Stimulated activated CD4-positive, alpha-beta T cell treated with anti-CD3 and anti-CD28 coated beads, Interleukin-12 subunit alpha, Interleukin-12 subunit beta, amount 100 ng/mL, for 24 hours (primary cell): ENCODE measurements at places on chromosomes 4 and X.

GRCh38 chr4:3612934-3613333 is 80.7 kb upstream of the LRPAP1 start:
- no peak for DNase-seq

GRCh38 chr4:84413480-84413879 is 85.6 kb downstream of the NKX6-1 start:
- no peak for DNase-seq

GRCh38 chr4:77859256-77859655 is 3.4 kb upstream of the MRPL1 start:
- DNase-seq: no peak

DNA sequence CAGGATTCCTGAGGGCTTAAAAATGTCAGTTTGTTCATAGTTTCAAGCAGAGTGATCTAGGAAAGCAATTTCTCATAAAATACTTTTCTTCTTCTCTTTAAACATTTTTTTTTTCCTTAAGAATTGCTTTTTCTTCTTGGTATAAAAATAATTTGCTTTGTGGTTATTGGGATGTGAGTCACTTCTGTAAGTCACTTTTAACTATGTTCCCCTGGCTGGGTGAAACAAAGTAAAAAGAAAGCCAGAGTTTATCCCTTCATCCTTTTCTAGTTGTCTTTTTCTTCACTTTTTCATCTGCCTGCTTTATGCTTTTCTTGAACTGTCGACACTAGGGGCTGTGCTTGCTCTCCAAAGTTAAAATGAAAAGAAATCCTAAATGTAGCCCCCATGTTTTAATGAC is 33.5 kb downstream of the ARSJ start:
- DNase-seq: no peak

- no peak for DNase-seq
These were observed 3.2 kb downstream of the GBA3 start for GRCh38 chr4:22695917-22696316.

DNA sequence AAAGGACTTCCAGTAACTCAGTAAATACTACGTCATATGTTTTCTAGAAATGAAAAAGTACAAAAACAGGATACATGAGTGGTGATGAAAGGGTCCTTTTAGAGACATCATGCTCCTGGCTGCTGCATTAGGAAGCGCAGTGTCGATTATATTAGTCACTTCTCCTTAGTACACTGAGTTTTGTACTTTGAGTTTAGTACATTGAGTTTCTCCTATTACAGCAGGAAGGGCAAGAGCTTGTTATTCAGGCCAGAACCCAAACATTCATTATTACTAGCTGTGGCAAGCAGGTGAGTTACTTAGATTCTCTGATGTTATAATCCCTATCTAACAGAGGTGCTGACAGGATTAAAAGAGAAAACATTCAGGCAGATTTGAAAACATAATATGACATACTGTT is 21.3 kb downstream of the RPGR start:
- DNase-seq: no peak

DNA sequence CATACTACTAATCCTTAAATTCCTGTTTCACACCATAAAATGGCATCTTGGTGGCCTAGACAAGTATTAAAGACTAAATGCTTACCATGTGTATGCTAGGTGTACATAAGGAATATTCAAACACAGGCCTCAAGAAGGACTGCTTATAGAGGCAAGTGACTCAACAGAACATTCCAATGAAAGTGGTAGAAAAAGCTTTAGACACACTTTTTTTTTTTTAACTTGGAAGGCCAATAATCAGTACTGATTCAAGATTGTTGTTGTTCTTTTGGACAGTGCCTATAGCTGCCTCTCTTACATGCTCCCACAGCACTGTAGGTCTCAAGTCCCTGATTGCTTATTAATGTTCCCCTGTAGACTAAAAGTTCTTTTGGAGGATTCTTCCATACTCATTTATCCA is 77.6 kb downstream of the FBXL5 start:
- no peak for DNase-seq

GRCh38 chr4:170399581-170400293 is 310.0 kb upstream of the AADAT start:
- DNase-seq: no peak

DNA sequence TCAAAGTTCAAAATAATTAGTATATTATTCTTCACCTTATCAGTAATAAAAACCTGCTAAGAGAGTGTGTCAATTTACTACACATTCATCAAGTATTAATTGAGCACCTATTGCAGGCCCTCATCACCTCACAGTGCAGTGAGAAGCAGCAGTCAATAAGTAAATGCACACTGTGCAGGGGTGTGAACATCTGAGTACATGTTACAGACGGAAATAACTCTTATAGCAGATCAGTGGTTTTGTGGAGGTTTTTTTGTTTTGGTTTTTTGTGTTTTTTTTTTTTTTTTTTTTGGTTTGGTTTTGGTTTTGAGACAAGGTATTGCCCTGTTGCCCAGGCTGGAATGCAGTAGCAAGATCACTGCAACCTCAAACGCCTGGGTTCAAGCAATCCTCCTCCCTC is 20.3 kb downstream of the KLF3 start:
- no peak for DNase-seq

- DNase-seq: no peak
These were observed 34.9 kb downstream of the ELOVL6 start for GRCh38 chr4:110163327-110164069.

DNA sequence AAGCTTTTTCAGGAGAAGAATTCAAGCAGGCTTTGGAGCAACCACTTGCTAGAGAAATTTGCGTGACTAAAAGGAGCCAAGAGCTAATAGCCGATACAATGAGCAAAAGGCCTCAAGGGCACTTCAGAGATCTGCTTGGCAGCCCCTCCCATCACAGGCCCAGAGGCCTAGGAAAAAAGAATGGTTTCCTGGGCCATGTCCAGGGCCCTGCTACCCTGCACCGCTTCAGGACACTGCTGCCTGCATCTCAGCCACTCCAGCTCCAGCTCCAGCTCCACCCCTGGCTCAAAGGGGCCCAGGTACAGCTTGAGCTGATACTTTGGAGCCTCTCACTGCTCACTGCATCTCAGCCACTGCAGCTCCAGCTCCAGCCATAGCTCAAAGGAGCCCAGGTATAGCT is 98.9 kb downstream of the FAM13A start:
- DNase-seq: no peak

- DNase-seq: no peak
These were observed 376.1 kb upstream of the CTSO start for GRCh38 chr4:156329779-156330178.

- DNase-seq: no peak
These were observed 44.1 kb upstream of the UPRT start for GRCh38 chrX:75229774-75230173.

DNA sequence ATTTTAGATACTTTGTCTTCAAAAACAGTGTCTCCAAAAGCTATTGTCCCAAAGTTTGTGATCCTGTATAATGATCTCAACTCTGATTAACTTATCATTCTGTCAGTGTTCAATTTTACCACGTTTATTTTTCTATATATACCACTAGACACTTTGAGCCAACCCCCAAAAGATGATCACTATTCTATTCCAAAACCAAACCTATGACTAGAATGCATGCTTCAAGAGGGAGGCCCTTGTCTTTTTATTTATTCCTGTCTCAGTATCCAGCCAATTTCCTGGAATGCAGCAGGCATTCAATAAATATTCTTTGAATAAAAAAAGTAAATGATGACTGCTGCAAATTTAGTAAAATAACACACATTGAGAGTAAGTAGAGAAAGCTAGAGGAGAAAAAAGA is 275.6 kb downstream of the LDB2 start:
- DNase-seq: no peak

DNA sequence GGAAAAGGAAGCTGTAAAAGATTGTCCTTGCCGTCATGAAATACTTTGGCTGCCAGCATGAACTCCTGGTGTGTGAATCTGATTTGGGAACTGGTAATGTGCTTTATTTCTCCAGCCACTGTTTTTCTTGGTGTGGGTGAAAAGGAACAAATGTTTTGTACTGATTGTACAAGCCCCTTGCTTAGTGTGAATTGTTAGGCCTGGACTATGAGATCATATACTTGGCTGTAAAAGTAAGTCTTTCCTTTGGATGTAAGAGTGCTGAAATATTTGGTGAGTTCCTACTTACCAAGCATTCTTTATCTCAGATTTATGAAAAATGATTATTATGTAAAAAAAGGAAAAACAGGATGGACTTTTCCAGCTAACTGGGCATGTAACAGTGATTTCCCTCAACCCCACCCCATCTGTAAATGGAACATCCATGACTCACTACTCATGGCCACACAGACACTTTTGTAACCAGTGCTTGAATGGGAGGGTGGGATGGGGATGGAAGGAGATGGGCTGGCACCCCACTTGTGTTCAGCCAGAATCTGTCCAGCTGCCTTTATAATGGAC is 6.3 kb downstream of the FNIP2 start:
- no peak for DNase-seq

DNA sequence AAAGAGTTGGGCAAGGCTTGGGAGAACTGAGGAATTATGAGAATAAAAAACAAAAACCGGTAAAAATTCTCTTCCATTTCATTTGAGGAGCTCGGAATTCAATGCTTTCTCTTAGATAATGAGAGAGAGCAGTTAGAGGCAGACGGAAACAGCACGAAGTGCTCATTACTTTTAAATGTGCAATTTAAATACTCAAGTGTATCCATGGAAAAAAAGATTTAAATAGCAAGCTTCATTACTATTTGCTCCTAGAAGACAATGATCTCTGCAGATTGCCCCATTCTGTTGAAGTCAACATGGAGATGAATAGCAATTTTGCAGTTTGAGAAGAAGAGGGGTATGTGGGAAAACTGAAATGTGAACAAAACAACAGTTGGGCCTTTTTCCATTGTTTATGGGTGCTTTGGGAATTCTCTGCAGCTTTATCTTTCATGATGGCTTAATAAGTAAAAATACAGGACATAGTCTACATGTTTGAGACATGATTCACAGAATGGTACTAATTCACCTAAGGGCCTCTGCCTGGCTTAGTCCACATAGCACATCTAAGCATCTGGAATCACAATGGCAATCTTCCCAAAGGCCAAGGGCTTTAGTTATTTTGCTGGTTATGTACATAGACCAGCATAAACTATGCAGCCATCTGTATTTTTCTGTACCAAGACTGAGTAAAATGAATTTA is 512.7 kb upstream of the FAT1 start:
- DNase-seq: no peak

DNA sequence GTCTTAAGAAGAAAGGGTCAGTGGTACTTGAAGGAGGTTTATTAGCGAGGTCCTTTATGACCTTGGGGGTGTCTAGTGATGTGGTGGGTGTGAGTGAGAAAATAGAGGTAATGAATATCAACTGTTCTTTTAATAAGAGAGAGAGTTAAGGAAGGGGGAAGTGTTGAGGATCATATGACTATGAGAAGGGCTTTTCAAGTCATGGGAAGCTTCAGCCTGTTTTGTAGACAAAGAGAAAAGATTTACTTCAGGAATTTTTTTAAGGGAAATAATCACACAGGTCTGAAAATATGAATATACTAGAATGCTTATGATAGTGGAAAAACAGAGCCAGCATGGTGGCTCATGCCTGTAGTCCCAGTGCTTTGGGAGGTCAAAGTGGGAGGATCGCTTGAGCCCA is 41.3 kb upstream of the MTMR1 start:
- DNase-seq: no peak

DNA sequence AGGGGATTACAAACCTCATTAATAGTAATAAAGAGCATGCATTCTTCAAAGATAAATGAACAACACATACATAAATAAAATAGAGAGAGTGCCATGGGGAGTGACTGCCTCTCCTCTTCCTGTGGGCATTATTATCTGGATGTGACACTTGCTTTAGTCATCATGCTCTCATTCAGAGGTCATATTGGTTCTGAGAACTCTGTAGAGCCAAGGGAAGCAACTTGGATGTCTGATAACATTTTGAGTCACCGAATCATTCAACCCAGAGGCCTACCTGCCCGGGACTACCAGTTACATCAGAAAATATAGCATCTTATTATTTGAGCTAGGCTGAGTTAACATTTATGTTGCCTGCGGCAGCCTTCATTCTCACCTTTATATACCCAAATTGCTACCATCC is 489.5 kb downstream of the STIM2 start:
- no peak for DNase-seq

DNA sequence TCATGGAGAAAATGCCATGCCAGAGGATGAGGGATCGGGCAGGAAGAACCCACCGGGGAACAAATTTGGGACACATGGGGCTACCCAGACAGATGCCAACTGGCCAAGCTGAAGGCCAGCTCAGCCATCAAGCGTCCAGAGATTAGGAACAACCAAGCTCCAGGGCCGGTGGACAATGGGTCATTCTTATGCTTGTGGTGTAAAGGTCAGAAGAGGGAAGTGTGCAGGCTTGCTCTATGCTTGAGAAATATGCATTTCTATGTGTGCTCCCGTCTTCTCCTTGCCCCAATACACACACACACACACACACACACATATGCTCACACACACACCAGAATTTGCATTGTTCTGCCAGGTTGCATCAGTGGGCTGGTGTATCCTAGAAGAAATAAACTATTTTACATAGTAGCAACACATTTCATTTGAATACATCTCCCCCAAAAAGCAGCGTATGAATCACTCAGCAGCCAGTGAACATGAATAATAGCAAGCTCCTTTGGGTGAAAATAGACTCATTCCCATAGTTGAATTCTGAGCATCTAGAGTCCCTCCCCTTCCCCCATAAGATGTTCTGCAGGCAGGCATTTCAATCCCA is 201.9 kb upstream of the PPARGC1A start:
- no peak for DNase-seq

GRCh38 chr4:171130256-171130801 is 682.9 kb upstream of the GALNTL6 start:
- DNase-seq: no peak

- DNase-seq: no peak
These were observed 210.7 kb upstream of the IGFBP7 start for GRCh38 chr4:57320849-57321248.

DNA sequence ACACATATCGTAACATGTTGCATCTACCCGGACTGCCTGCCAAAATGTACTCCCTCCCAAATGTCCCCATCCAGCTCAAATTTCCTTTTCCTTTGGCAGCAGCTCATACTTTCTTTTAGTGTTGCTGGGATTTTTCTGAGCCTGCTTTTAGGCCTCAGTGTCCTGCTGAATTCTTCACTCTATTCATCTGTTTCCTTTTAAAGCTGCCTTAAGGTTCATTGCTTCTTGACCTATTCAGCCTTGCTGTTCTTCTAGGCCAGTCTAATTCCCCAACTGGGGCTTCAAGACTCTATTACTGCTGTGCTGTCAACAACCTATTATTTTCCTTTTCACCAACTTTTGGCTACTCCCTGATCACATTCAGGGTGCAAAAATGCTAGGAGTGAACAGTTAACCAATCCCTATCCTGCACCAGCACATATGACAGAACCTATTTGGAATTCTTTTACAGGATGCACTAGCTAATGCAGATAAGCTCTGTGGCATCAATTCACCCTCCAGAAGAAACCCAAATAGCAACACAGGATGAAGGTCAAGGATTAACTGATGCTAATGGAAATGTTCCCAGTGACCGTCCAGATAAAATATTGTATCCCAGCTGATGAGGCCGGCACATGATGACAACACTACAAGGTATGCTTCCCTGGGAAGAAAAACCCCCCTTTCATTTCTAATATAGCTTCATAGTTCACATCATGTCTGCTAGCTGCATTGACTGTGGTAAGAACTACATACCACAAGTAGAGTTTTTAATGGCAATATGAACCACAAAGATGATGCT is 114.7 kb upstream of the TTC29 start:
- no peak for DNase-seq
